Stomach (tissue), 19 donors: ENCODE measurements at places on chromosomes 12 and 14. TPM values are rescaled to one million over a fixed set of nuclear protein-coding genes. Genes with fewer than 3 reads are reported as not detected.

DNA sequence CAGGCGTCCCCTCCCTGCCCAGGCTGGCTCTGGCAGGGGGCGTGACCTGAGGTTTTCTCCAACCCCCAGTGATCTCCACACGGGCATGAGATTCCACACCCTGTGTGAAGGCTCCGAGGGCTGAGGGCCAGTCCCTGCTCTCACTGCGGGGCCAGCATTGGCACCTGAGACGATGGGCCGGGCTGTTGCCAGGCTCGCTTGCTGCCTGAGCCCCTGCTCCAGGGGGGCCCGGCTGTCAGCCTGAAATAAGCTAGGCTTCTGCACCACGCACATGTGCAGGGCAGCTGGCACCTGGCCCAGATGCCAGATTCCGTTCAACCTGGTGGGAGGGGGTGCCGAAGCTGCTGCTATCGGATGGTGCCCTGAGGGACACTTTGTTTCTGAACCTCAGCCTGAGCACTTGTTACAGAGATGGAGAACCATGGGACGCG lies 196.5 kb upstream of the PRMT8 start:
- H3K4me1 ChIP-seq: no peaks in the 10 kb centered on the region
- H3K27me3 ChIP-seq: peaks cover 39% of the 10 kb centered on the region
- H3K4me3 ChIP-seq: no peak overlapping the region

GRCh38 chr12:69435644-69436043 lies 34.5 kb upstream of the FRS2 start:
- no peak overlapping the region for H3K27ac ChIP-seq
- H3K27me3 ChIP-seq: no peaks in the 10 kb centered on the region
- no peaks in the 10 kb centered on the region for H3K36me3 ChIP-seq
- H3K4me3 ChIP-seq: no peak overlapping the region
- DNase-seq: peak; percentile 15
- no peaks in the 10 kb centered on the region for H3K4me1 ChIP-seq

DNA sequence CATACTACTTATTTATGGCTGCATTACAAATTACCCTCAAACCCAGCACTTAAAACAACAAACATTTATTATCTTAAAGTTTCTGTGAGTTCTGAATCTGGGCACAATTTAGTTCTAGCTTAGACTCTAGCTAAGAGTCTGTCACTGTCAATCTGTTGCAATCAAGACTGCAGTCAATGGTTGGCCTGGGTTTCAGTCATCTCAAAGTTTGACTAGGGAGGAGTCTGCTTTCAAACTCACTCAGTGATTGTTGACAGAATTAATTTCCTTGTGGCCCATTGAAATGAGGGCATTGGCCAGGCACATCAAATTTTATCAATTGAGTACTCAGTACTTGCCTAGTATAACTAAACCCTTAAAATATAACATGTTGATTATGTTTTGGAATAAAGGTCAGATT lies 51.6 kb downstream of the ARID2 start:
- no peaks in the 10 kb centered on the region for H3K4me1 ChIP-seq
- no peaks in the 10 kb centered on the region for H3K36me3 ChIP-seq
- no peaks in the 10 kb centered on the region for H3K27me3 ChIP-seq
- H3K4me3 ChIP-seq: no peak overlapping the region
- no peak overlapping the region for H3K27ac ChIP-seq

The HOMEZ gene
- total RNA-seq: 8.3 TPM

- H3K36me3 ChIP-seq: no peaks in the 10 kb centered on the region
- DNase-seq: no peak
- H3K4me1 ChIP-seq: no peaks in the 10 kb centered on the region
- H3K27me3 ChIP-seq: no peaks in the 10 kb centered on the region
- peak overlapping the region; percentile 7 for H3K27ac ChIP-seq
- H3K4me3 ChIP-seq: no peak overlapping the region
Measured at GRCh38 chr14:92473261-92473968, 40.2 kb upstream of the RIN3 start.

GRCh38 chr14:60848066-60848465 lies 113.5 kb downstream of the MNAT1 start:
- no peak overlapping the region for H3K27ac ChIP-seq
- H3K36me3 ChIP-seq: peaks cover 4% of the 10 kb centered on the region
- H3K4me3 ChIP-seq: no peak overlapping the region

The TRHDE gene
- total RNA-seq: 9.0 TPM
